ENCODE measurements at places on chromosomes 1 and 21.

- DNase-seq: no peak
Observed at GRCh38 chr1:16906873-16907272, 11.1 kb downstream of the RNU1-2 start.

DNA sequence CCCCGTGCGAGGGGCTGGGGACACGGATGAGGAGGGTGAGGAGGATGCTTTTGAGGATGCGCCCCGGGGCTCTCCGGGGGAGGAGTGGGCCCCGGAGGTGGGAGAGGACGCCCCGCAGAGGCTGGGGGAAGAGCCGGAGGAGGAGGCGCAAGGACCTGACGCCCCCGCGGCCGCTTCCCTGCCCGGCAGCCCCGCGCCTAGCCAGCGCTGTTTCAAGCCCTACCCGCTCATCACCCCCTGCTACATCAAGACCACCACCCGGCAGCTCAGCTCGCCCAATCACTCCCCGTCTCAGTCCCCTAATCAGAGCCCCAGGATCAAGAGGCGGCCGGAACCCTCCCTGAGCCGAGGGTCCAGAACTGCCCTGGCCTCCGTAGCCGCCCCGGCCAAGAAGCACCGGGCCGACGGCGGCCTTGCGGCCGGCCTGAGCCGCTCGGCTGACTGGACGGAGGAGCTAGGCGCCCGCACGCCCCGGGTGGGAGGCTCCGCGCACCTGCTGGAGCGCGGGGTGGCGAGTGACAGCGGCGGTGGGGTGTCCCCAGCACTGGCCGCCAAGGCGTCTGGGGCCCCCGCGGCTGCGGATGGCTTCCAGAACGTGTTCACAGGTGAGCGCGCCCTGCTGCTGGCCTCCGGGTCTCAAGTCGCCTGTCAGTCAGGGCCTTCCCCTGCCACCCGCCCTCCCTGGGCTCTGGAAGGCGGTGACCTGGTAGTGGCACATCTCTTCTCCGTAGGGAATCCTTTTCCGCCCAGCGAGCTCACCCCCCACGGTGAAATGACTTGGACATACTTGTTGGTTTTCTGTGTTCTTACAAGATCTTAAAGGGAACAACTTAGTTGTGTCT, 1.7 kb downstream of the FMN2 start:
- no peak for DNase-seq

GRCh38 chr1:244974106-244974505, 109.8 kb upstream of the HNRNPU start:
- no peak for DNase-seq

- DNase-seq: no peak
Observed at GRCh38 chr1:170494369-170494768, 37.6 kb upstream of the GORAB start.

DNA sequence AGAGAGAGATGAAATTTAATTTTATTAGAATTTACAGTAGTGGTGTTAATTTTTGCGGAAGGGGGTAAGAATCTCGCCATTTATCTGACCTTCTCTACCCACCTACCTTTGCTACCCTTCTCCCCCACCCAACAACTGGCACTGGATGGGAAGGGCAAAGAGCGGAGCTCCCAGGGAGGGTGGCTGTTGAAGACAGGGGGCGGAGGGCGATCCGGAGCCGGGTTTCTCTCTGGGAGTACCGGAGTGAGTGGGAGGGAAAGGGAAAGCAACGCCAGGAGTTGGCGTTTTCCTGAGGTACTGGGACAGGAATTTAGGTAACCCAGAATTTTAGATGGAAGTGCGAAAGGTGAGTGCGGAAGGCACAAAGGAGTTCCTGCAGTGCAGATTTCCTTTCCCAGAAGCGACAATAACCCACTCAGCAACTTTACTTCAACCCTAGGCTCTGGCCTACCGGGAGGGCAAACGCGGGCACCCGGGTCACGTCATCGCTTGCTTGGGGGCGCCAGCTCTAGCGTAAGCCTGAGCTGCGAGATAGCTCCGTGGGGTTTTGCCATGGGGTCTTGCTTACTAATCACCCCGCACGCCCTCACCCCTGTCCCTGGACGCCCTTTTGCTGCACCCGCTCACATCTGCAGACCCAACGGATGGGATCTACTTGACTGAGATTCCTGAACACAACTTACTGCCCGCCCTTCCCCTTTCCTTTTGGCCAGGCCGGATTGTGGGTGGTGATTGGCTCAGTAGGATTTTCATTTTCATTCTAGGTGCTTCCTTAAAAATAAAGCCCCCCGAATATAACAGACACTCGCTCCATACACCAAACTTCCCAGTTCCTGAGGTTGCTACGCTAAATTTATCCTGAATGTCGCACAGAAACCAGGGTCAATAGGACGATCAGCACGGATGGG, 413.0 kb upstream of the ESRRG start:
- no peak for DNase-seq

- DNase-seq: no peak
Observed at GRCh38 chr1:63937461-63938022, 163.7 kb downstream of the ROR1 start.

GRCh38 chr1:108016451-108016920, 51.5 kb upstream of the VAV3 start:
- no peak for DNase-seq

GRCh38 chr1:39852876-39853275, 30.4 kb downstream of the TRIT1 start:
- DNase-seq: no peak

GRCh38 chr1:36133484-36133883, 8.5 kb upstream of the COL8A2 start:
- no peak for DNase-seq

DNA sequence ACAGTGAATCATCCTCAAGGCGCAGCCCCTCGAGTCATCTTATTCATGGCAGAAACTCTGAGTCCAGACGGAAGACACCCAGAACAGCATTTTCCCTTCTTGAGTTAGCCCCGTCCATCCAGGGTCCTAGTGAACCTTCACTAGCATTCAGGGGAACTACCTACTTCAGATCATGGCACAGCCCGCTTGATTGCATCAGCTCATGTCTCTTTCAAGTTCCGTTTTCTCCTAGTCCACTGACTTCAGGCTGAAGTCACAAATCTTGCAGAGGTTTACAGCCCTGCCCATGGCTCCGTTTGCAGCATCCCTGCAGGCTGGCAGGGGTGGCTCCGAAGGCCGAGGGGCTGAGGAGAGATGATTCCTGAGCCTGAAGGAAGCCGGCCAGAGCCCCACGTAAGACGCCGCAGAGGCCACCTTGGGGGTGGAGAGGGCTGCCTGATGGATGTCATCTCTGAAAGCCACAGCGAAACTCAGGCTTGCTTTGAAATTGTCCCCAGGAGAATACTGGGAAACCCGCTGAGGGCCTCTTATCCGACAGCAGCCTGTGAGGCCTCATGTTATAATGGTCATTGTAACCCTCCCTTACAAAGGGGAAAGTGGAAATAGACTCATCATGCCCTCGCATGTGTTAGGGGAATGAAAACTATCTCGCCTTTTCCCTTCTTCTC, 310.2 kb upstream of the AJAP1 start:
- no peak for DNase-seq

DNA sequence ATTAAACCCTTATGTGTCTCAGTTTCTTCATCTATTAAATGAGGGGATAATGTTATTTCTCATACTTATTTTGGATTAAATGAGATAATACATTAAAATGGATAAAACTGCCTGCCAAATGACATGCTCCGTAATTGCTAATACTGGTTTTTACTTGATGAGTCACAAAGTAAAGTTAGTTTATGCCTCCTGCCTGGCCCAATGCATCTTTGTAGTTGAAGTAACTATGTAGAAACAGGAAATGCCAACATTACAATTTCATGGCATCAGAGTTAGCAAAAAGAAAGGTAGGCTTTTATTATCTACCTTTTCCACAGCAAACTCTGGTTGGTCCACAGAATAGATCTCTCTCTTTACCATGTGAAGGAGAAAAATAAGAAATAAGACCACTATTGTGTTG, 214.5 kb downstream of the TBX15 start:
- no peak for DNase-seq

GRCh38 chr1:202149566-202149965, 5.0 kb upstream of the ARL8A start:
- no peak for DNase-seq

GRCh38 chr1:243848858-243849420, 1.1 kb downstream of the AKT3 start:
- DNase-seq: no peak

GRCh38 chr21:35868005-35868868, 192.1 kb downstream of the SETD4 start:
- no peak for DNase-seq

GRCh38 chr1:153962088-153963029, 978 bp downstream of the SLC39A1 start:
- DNase-seq: no peak

DNA sequence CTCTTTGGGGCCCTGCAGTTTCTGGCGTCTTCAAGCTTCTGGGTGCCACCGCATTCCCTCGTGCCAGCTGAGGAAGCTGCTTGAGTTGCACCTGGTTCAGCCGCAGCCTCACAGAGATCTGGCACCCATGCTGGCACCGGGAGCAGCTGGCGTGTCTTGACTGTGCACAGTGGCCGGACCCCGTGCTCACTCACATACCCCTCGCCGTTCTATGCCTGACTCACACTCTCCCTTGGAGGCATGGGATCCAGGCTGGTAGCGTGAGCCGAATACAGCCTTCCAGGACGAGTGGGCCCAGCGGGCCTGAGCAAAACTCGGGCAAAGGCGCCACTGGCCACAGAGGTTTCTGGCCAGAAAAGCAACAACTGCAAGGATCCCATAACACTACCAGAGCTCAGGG, 8.6 kb upstream of the MTR start:
- no peak for DNase-seq

GRCh38 chr1:232445361-232446106, 184.4 kb downstream of the SIPA1L2 start:
- DNase-seq: no peak

DNA sequence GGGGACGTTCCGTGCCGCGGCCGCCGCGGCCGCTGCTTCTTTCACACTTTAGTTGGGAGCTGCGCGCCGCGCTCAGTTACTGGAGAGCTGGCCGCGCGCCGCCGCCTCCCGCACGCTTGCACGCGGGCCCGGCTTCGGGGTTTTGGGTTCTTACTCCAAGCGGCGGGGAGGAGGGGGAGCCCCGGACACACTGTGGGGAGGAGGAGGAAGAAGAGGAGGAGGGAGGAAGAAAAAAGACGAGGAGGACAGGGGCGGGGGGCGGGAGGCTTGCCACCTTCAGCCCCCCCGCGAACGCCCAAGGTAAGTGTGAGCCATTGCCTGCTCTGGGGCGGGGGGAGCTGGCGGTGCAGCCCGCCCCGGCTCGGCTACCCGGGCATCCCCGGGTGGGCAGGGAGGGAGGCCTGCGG, 243 bp downstream of the C1orf21 start:
- DNase-seq: no peak

- DNase-seq: no peak
Observed at GRCh38 chr1:92980732-92981647, 19.7 kb upstream of the DIPK1A start.

GRCh38 chr1:224914292-224914900, 15.1 kb upstream of the DNAH14 start:
- no peak for DNase-seq

DNA sequence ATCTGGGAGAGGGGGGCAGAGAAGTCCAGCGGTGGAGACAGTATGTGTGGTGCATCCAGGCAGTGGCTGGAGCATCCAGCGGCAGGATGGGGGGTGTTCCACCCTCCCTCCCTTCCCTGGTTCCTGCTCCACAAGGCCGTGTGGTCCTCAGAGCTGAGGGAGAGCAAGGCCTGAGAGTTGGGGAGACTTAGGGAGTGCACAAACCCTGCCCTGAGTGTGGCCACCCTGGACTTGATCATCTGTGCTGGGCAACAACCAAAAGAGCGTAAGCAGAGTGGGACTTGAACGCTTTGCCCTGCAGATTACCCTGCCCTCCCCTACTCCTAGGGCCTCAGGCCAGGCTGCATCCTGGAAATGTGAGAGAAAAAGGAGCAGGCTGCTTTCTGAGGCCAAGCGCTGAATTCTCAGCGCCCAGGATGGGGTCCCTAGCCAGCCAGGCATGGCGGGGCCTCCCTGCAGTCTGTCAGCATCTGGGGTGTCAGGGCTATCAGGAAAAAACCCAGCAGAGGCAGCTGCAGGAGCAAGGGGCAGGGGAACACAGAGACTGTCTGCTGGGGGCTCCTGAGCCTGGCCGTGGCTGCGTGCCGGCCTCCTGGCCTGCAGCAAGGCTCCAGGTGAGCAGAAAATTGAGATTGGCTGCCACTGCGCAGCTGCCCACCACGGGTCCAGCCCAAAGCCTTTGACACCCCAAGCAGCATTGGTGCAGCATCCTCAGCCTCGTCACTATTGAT, 266.2 kb downstream of the NPHP4 start:
- DNase-seq: no peak

- DNase-seq: no peak
Observed at GRCh38 chr1:198543670-198544260, 3.3 kb upstream of the ATP6V1G3 start.

DNA sequence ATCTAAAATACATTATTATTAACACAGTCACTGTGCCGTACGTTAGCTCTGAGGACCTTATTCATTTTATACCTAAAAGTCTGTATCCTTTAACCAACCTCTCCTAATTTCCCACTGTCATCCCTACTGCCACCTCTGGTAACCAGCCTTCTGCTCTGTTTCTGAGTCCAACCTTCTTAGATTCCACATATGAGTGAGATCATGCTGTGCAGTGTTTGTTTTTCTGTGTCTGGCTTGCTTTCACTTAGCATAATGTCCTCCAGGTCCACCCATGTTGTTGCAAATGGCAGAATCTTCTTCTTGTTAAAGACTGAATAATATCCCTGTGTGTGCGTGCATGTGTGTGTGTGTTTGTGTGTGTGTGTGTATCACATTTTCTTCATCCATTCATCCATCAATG, 64.2 kb downstream of the ETS2 start:
- no peak for DNase-seq

GRCh38 chr1:65421351-65422025, 1.0 kb downstream of the LEPR start:
- no peak for DNase-seq

DNA sequence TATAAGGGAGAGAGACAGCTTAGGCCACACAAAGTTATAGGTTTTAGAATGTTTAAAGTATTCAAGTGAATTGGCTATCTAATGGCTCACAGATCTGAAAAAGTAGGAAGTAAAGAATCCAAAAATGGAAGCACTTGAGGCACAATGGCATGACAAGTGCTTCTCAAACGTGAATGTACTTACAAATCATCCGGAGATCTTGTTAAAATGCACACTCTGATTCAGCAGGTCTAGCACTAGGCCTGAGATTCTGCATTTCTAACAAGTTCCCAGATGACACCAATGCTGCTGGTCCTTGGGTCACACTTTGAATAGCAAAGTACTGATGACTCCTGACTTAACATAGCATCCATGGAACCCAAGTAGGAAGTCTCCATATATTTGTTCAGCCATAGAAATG, 20.9 kb upstream of the AGL start:
- no peak for DNase-seq

- no peak for DNase-seq
Observed at GRCh38 chr1:45456531-45456930, 34.4 kb downstream of the TESK2 start.

- no peak for DNase-seq
Observed at GRCh38 chr1:19412654-19413053, 72.7 kb downstream of the CAPZB start.

DNA sequence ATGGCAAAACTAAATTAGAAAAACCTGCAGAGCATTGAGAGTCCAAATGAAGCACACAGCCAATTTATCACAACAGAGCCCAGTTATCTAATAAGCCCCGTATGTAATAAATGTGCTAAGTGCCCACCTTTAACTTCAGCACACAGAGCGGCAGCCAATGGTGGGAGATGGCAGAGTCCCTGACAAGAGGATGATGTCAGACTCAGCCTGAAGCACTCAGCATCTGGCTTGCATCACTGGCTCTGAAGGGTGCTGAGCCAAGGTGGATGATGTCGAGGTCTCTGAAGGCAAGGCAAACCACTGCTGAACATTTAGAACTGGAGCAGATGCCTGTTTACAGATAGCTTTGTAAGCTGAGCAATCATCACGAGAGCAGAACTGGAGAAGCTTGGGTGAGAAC, 118.3 kb downstream of the NUF2 start:
- no peak for DNase-seq

Measured in NCI-H1048 (cell line).